Aorta (tissue), 5 donors: ENCODE measurements at places on chromosomes 2 and 18. TPM values are rescaled to one million over a fixed set of nuclear protein-coding genes. Genes with fewer than 3 reads are reported as not detected.

DNA sequence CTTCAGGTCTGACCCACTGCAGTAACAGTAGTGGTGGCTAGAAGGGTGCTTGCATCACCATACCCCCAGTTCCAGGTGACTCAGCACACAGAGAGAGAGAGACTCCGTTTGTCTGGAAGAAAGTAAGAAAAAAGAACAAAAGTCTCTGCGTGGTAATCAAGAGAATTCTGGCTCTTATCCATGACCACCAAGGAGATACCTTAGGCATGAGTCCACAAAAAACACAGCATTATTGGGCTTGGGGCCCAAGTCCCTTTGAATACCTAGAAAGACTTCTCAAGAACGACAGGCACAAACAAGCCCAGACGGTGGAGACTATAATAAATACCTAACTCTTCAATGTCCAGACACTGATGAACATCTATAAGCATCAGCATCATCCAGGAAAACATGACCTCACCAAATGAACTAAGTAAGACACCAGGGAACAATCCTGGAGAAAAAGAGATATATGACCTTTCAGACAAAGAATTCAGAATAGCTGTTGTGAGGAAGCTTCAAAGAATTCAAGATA, 21.7 kb upstream of the BAZ2B start:
- H3K4me3 ChIP-seq = no peak overlapping the region
- no peaks in the 10 kb centered on the region for H3K4me1 ChIP-seq
- no peak overlapping the region for H3K27ac ChIP-seq
- no peaks in the 10 kb centered on the region for H3K27me3 ChIP-seq
- no peaks in the 10 kb centered on the region for H3K36me3 ChIP-seq
- no peak for DNase-seq

DNA sequence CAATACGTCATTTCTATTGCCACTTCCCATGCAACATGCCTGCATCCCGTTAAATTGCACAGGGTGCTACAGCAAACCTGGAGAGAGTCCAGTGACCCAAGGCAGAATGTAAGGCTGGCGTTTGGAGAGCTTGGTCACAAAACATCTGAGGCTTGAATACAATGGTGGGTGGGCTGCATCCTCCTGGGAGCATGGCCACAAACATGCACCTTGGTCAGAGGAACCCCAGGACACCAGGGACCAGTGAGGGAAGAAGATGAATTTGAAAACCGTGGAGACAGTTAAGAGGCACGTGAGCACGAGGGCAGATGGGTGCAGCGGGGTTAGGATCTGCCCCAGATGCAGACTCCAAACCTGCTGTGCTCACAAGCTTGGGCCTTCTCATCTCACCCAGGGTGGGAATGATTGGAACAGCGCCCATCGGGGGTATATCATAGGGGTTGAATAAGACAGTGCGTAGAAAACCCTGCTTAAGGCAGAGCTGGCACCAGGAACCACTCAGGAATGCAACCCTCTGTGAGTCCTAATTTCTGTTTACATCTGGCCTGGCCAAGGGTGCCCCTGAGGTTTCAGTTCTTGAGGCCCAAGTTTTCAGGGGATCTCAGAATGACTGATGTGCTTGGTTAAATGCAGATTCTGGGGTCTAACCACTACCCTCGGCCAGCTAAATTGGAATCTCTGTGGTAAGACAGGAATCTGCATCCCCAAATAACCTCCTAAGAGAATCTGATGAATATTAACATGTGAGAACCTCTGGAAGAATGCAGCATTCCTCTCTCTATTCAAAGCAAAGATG, 97.2 kb downstream of the ARL4C start:
- H3K27me3 ChIP-seq = no peaks in the 10 kb centered on the region
- H3K4me1 ChIP-seq = no peaks in the 10 kb centered on the region
- H3K27ac ChIP-seq = no peak overlapping the region
- H3K4me3 ChIP-seq = no peak overlapping the region
- no peaks in the 10 kb centered on the region for H3K36me3 ChIP-seq

DNA sequence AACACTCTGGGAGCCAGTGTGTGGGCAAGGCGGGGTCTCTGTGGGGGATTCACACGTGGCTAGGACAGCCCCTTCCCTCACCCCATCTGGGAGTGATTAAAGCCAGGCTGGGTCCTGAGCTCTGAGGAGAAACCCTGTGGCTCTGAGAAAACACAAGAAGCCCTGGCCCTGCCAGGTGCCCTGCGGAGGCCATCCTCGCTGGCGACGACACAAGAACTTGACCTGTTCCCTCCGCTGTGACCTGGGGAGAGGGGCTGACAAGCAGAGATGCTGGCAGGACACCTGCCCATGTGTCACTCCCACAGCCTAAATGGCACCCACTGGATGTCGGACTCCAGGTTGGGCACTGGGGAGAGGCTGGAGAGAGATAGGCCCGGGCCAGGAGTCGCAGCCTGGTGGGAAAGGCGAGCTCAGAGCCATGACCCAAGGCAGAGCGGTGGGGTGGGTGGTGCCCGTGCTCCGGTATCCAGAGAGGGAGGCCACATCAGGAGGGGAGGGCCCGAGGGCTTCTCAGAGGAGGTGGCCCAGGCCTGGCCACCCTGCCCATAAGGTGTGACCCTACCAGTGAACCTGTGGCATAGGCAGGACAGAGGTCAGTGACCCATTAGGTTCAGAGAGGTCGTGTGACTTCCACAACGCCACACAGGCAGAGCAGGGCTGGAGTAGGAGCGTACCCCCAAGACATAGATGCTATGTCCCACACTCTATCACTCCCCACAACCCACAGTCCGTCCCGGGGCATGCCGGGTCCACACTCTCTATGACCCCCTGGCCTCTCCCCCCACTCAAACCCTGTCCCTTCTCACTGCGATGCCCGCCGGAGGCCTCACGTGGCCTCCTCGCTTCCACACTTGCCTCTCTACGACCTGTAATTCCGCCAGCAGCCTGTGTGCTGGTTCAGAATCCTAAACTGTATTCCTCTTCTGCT, 59.4 kb upstream of the HPCAL1 start:
- no peaks in the 10 kb centered on the region for H3K36me3 ChIP-seq
- H3K27me3 ChIP-seq = no peaks in the 10 kb centered on the region
- H3K4me3 ChIP-seq = no peak overlapping the region
- DNase-seq = peak; percentile 70

- H3K27me3 ChIP-seq = no peaks in the 10 kb centered on the region
- peaks cover 5% of the 10 kb centered on the region for H3K4me1 ChIP-seq
- no peak overlapping the region for H3K4me3 ChIP-seq
- DNase-seq = no peak
- no peaks in the 10 kb centered on the region for H3K36me3 ChIP-seq
- no peak overlapping the region for H3K27ac ChIP-seq
Measured at GRCh38 chr2:8263901-8264300, 418.0 kb upstream of the ID2 start.

- H3K36me3 ChIP-seq = no peaks in the 10 kb centered on the region
- no peak for DNase-seq
- H3K4me3 ChIP-seq = no peak overlapping the region
- no peaks in the 10 kb centered on the region for H3K27me3 ChIP-seq
Measured at GRCh38 chr2:173696274-173696673, 268.9 kb downstream of the SP3 start.

DNA sequence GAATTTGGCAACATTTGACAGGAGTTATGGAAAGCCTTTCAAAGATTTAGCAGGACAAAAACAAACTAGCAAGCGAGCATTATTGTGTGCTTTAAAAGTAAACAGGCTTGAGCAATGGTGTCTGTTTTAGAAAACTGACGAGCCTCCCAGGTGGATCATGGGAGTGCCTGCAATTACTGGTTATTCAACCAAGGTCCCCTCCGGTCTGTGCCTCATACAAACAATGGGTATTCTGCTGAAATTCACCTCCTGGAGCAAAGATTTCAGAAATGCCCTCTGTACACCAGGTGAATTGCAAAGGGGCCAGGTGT, 22.4 kb downstream of the RTP5 start:
- no peak for DNase-seq
- no peaks in the 10 kb centered on the region for H3K27me3 ChIP-seq
- H3K4me3 ChIP-seq = no peak overlapping the region
- H3K4me1 ChIP-seq = no peaks in the 10 kb centered on the region
- no peaks in the 10 kb centered on the region for H3K36me3 ChIP-seq

DNA sequence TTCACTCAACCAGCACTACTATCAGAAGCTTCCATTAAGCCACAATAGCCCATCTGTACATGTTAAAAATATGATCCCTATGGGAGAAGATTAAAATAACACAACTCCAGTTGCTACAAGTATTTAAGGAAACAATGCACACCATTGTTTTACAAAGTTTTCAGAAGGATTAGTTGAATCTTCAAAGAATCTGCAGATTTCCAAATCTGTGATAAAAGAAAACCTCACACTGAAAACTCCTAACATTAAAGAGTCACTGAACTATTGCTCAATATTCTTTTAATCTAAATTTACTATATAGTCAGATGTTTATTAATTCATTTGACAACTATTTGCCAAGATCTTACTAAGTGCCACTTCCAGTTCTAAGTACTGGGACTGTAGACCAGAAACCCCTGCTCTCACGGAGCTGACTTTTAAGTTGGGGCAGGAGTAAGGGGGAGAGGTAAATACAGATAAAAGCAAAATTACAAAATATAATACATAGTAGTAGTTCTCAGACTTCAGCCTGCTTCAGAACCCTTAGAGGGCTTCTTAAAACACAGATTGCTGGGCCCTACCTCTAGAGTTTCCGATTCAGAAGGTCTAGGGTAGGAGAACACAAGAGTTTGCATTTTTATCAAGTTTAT, 94.4 kb downstream of the STK39 start:
- H3K27ac ChIP-seq = no peak overlapping the region
- H3K27me3 ChIP-seq = no peaks in the 10 kb centered on the region
- no peaks in the 10 kb centered on the region for H3K36me3 ChIP-seq
- peaks cover 3% of the 10 kb centered on the region for H3K4me1 ChIP-seq

GRCh38 chr2:20218331-20219320, 6.3 kb downstream of the SDC1 start:
- H3K27ac ChIP-seq = no peak overlapping the region
- no peaks in the 10 kb centered on the region for H3K27me3 ChIP-seq
- H3K4me1 ChIP-seq = no peaks in the 10 kb centered on the region
- DNase-seq = peak; percentile 47

DNA sequence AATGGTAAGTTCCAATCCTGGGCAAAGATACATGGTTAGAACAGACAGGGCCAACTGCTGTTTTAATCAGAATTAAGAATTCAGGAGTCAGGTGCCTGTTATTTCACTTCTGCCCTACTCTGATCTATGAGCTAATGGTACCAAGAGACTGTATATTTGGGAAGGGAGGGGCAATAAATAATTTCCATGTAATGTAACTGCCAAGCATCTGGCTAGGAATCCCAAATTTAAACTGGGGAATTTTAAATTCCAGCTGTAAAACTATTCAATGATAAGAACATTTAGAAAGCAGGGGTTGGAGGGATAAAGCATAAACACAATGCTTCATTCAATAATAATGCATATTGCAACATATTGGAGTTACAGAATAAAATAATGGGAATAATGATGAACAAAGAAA, 49.7 kb downstream of the SCN7A start:
- H3K4me1 ChIP-seq = no peaks in the 10 kb centered on the region
- no peak overlapping the region for H3K4me3 ChIP-seq
- no peak overlapping the region for H3K27ac ChIP-seq
- no peaks in the 10 kb centered on the region for H3K36me3 ChIP-seq

DNA sequence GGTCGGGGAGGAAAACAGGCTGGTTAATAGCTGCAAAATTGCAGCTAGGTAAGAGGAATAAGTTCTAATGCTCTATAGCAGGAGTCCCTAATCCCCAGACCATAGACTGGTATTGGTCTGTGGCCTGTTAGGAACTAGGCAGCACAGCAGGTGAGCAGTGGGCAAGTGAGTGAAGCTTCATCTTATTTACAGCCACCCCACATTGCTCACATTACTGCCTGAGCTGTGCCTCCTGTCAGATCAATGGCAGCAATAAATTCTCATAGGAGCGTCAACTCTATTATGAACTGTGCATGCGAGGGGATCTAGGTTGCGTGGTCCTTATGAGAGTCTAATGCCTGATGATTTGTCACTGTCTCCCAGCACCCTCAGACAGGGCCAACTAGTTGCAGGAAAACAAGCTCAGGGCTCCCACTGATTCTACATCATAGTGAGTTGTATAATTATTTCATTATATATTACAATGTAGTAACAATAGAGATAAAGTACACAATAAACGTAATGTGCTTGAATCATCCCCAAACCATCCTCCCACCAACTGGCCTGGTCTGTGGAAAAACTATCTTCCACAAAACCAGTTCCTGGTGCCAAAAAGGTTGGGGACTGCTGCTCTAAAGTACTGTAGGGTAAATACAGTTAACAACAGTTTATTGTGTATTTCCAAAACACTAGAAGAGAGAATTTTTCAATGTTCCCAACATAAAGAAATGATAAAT, 91.7 kb upstream of the TFCP2L1 start:
- H3K27me3 ChIP-seq = no peaks in the 10 kb centered on the region
- no peaks in the 10 kb centered on the region for H3K4me1 ChIP-seq
- peaks cover 3% of the 10 kb centered on the region for H3K36me3 ChIP-seq
- no peak overlapping the region for H3K4me3 ChIP-seq
- no peak for DNase-seq

DNA sequence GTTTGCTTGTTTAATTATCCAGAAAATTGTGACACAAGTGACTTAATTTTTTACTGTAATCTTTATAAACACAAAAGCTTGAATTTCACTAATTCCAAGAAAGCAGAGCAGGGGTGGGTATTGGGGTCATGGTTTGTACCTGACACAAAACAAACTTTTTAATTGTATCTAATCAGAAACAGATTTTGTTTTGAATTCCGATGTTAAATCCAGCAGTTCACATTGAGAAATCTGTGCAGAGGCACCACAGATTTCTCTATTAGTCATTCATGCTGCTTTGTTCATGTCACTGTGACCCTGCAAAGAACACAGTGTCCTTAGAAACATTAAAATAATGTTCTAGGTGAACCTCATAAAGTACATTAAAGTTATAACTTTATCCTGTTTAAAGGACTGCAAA, 443.4 kb downstream of the NYAP2 start:
- DNase-seq = no peak
- no peaks in the 10 kb centered on the region for H3K4me1 ChIP-seq
- H3K27ac ChIP-seq = no peak overlapping the region
- no peaks in the 10 kb centered on the region for H3K27me3 ChIP-seq
- H3K36me3 ChIP-seq = no peaks in the 10 kb centered on the region

Gene ZAP70
- total RNA-seq = 7.5 TPM

Gene STPG4
- 0.75 TPM for total RNA-seq

Gene UGT1A6
- not detected for total RNA-seq

Gene PMAIP1
- total RNA-seq = 1.3 TPM

Gene RGPD3
- 0.18 TPM for total RNA-seq

Gene MBD1
- 62.1 TPM for total RNA-seq

Gene CYP26B1
- 12.9 TPM for total RNA-seq

Gene RPRD1A
- total RNA-seq = 49.5 TPM

Gene MC4R
- not detected for total RNA-seq

Gene MC2R
- not detected for total RNA-seq
